ENCODE measurements at places on chromosomes 7 and 10.
A peak's percentile ranks its signal among the peaks of the same experiment; 100 is the strongest.

- DNase-seq = no peak
Observed at GRCh38 chr10:5480162-5480941, 19.0 kb downstream of the CALML5 start.

DNA sequence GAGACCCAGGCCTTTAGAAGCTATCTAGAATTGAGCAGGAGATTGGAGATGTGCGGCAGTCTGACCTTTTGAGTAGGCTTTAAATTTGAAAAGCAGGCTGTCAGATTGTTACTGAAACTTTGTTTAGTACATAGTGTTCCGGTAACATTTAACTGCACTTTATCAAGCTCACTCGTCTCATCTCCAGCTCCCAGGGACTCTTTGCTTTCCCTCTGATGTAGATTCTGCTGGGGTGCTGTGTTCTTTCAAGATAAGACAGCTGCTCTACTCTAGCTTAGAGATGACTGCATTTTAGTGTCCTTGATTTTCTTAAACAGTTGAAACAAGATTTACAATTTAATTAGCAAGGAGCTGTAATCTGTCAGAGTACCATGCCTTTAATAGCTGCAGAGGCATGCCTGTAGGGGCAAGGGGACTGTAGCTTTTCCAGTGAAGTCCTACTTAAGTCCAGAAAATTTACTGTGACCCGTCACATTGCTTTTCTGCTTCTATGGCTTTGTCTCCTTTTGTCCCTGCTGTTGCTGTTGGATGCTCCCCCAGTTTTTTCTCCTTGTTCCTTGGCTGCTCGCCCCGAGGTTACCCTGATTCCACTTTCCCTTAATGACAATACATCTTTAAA, 56.4 kb upstream of the MTPN start:
- DNase-seq = no peak

GRCh38 chr10:103145860-103146466, 47.1 kb downstream of the NT5C2 start:
- no peak for DNase-seq

DNA sequence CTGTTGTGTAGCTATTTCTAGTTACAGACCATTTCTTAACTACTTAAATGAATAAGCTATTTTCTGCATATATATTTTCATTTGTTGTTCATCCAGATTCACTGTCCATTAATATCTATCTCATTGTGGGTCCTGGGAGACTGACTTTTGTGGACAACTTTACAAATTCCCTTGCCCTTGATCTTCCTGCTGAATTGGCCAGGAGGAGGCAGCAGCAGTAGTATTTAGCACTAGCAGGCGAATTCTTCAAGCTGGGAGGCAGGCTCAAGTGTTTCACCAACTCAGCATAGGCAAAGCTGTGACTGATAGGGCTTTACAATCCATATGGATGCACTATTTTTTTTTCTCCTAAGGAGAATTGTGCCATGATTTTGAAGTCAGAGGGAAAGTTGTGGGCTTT, 461.0 kb upstream of the NRG3 start:
- DNase-seq = peak; percentile 10

DNA sequence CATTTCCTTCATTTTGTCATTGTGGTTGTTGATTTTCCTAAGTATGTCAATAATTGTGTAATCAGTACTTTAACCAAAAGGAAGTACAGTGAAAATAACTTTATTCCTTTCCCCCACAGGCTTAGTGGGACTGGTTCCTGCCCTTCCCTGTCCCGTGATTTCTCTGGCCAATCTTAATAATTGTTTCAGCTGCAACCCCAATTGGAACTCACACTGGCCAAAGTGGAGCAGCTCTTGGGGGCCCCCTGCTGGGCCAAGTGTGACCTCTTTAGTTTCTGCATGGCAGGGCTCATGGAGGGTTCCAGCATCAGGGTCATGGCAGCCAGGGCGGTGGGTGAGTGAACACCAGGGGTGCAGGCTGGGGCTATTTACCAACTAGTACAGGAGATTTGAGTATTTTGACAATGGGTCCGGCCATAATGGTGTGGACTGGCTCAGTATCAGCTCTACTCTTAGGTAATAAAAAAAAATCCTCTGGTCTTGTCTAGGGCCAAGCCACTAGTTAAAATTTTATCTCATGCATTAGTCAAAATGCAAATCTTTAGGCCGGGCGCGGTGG, 31.7 kb downstream of the CYCS start:
- peak; percentile 58 for DNase-seq

- DNase-seq = no peak
Observed at GRCh38 chr10:50063100-50063499, 4.7 kb upstream of the WASHC2A start.

- no peak for DNase-seq
Observed at GRCh38 chr10:97333351-97333600, 1.3 kb downstream of the FRAT2 start.

DNA sequence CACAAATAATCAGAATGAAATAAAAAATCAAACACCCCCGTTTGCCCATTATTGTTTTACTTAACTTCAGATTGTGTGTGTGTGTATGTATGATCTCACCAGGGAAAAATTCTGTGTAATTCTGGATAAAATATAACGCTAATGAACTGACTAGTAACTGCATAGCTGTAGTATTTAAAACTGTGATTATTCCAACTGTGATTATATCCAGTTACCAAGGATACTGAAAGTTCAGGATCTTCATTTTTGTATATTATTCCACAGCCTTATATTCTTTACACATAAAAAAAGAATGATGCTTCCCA, 2.9 kb downstream of the TWIST1 start:
- no peak for DNase-seq

- no peak for DNase-seq
Observed at GRCh38 chr10:7932301-7933036, 114.2 kb downstream of the TAF3 start.

- DNase-seq = no peak
Observed at GRCh38 chr10:30284865-30285594, 64.0 kb downstream of the MTPAP start.

GRCh38 chr7:3117488-3118231, 74.0 kb upstream of the CARD11 start:
- no peak for DNase-seq

DNA sequence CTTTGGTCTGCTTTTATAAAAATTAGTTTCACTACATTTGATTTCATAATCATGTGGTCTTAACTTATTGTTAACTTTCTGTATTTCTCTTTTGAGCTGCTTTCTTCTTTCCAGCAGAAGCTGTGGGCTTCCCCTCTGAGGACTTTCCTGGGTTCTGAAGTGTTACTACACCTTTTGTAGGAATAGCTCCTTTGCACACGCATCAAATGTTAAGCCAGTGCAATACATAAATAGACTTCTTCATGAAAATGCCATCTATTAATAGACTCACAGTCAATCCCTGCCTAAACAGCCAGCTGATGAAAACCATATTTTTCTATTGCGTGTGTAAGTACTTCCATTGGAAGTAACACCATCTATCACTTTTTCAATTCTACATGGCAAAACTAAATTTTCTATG, 1.5 kb downstream of the ABCB4 start:
- DNase-seq = no peak

GRCh38 chr7:132087421-132087820, 488.8 kb downstream of the PLXNA4 start:
- DNase-seq = no peak

DNA sequence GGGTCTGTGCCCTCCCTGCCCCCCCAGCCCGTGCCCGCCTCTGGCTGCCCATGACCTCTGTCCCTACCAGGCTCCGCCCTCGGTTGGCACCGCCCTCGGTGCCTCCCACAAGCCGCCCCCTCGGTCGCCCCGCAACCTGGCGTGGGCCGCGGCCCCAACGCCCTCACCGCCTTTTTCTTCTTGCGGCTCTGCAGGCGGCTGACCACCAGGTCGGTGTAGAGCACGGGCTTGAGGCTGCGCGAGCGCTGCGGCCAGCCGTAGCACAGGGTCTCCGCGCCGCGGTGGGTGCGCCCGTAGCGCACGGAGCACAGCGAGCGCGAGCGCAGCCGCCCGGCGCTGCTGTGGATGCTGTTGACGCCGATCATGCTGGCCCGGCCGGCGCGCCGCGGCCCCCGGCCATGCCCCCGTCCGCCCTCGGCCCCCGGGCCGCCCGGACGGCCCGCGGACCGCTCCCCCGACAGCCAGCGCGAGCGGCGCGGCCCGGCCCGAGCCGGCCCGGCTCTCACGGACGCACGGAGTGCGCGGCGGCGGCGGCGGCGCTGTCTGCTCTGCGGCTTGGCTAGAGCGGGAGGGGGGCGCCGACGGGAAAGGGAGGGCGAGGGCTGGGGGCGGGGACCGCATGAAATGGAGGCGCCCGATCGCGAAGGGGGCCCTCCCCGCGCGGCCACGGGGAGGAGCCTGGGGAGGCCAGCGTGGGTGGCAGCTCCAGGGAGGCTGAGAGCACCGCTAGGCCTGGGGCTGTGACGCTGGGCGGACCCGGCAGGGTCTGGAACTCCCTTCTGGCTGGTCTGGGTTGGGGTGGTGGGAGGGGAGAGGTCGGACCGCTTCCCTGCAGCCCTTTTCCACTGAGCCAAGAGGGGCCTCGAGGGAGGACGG, 9.6 kb downstream of the PSD start:
- no peak for DNase-seq

- no peak for DNase-seq
Observed at GRCh38 chr7:143362131-143363015, at the start of gene FAM131B. TSS of gene FAM131B (minus strand) at chr7:143362713. CDS start at chr7:143362603, 110 bp downstream.

- DNase-seq = no peak
Observed at GRCh38 chr7:106111655-106112117, 426 bp downstream of the SYPL1 start.

DNA sequence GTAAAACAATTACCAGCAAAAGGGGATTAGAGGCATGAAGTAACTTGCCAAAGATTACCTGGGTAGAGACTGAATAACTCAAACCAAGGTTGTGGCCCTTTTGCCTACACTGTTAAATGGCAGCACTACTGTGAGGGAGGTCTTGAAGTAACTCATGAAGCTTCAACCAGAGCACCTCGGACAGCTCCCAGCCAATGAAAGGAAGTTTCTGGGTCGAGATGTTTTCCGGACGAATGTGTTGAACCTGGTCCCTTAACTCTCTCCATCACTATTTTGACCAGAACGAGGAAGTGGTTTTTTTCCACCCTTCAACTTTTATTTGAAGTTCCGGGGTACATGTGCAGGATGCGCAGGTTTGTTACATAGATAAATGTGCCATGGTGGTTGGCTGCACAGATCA, 133.6 kb upstream of the PRKCQ start:
- DNase-seq = no peak

- DNase-seq = no peak
Observed at GRCh38 chr7:134645935-134646334, 718 bp upstream of the BPGM start.

GRCh38 chr7:128120116-128120515, 88.9 kb upstream of the LRRC4 start:
- no peak for DNase-seq

- DNase-seq = no peak
Observed at GRCh38 chr7:138842111-138842510, 44.1 kb upstream of the ATP6V0A4 start.

- no peak for DNase-seq
Observed at GRCh38 chr7:87513735-87514335, 38.4 kb upstream of the ABCB4 start.

GRCh38 chr7:94145602-94146001, 141.4 kb upstream of the BET1 start:
- no peak for DNase-seq
